ENCODE measurements at places on chromosomes 13 and 19.

DNA sequence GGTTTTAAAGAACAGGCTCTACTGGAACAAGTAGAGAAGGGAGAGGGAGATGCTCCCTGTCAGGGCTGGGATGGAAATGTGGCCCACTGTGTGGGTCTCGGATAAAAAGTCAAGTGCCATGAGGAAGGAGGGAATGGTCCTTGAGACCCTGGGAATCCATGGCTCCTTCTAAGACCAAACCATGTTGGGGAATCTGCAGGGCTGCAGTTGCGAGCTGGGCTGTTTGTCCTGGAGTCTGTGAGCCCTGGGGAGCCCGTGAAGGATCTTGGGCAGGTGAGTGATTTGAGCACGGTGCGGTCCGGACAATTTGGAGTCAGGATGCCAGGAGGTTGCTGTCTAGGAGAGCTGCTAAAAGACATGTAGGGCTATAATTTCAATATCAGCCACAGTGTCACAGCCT, 359.4 kb downstream of the FGF9 start:
- DNase-seq, result no peak

- DNase-seq, result no peak
Observed at GRCh38 chr19:17338433-17339078, 1.2 kb downstream of the GTPBP3 start.

GRCh38 chr19:15556634-15557181, 48.4 kb downstream of the CYP4F22 start:
- no peak for DNase-seq

GRCh38 chr13:27857282-27857681, 62.5 kb upstream of the PDX1 start:
- DNase-seq, result no peak

GRCh38 chr19:13149628-13150186, 468 bp downstream of the STX10 start:
- DNase-seq, result peak; percentile 42

- peak; percentile 39 for DNase-seq
Observed at GRCh38 chr13:64553411-64554129, 2676.6 kb downstream of the PCDH9 start.

DNA sequence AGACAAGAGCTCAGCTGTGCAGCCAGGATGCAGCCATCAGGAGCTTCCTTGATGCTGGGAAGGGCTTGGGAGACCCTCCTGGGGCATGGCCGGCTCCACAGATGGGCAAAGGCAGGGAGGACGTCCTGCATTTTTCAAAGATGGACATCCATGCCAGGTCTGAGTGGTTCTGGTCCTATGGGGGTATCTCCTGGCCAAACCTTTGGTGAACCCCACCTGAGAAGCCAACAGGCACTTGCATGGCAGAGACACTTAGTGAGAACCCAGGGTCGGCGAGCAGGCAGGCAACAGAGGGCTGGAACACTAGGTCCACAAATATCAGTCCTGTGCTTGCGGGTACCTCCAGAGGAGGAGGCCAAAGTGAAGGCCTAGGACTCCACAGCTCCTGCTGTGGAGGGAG, 70.0 kb downstream of the KCTD15 start:
- no peak for DNase-seq

DNA sequence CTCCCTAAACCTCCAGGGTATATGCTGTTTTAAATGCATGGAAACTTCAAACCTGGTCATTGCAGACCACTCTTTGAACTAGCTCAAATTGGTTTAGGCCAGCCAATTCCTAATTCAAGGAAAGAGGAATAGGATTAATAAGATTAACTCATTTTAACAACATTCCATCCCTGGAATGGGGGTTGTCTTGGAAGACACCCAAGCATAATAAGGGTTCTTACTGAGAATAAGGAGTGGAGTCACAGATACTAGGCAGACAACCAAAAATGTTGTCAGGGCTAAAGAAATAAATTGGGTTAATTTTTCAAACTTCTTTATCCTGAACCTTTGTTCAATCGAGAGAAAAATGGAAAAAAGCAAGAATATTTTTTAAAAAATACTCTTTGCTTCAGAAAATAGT, 186.2 kb downstream of the PCDH9 start:
- DNase-seq, result no peak

DNA sequence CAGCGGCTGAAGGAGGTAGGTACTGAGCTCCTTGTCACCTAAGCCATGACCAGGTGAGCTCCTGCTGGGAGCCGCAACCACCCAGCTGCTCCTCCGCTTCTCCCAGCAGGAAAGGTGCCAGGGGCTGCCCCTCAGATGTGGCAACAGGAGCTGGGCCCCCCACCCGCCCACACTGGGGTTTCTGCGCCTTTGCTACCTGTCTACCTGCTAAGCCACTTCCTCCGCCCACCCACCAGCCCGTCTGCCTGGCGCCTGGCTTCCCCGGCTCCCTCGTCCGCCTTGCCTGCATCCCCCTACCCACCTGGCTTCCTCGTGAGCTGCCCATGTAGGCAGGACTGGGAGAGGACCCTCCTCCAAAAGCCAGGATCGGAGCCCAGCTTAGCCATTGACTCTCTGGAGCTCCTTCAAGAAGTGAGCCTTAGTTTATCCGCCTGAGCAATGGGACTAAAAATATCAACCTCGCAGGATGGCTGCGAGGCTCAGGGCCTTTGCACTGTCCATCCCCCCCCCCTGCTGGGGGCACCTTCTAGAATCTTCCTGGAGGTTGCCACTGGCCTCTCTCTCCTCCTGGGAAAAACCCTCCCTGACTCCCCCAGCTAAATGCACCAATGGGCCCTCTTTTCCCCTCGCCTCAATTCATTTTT, 55.8 kb upstream of the KLF2 start:
- no peak for DNase-seq

DNA sequence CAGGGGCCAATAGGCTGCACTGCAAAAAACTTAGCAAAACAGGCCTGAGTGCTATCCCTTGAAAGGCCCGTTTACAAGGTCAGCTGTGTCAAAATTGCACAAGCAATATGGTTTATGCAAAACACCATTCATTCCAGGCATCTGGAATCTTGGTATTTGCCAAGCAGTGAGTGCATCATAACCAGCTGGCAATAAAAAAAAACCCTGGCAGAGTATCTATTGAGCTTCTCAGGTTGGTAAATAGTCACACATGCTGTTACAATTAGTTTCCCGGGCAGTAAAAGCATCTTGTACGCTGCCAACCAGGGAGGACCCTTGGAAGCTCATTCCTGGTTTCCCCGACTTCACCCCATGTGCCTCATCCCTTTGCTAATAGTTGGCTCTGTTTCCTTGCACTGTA, 21.3 kb downstream of the ZNF77 start:
- DNase-seq, result no peak

GRCh38 chr13:38255600-38255999, 94.1 kb upstream of the UFM1 start:
- DNase-seq, result no peak

DNA sequence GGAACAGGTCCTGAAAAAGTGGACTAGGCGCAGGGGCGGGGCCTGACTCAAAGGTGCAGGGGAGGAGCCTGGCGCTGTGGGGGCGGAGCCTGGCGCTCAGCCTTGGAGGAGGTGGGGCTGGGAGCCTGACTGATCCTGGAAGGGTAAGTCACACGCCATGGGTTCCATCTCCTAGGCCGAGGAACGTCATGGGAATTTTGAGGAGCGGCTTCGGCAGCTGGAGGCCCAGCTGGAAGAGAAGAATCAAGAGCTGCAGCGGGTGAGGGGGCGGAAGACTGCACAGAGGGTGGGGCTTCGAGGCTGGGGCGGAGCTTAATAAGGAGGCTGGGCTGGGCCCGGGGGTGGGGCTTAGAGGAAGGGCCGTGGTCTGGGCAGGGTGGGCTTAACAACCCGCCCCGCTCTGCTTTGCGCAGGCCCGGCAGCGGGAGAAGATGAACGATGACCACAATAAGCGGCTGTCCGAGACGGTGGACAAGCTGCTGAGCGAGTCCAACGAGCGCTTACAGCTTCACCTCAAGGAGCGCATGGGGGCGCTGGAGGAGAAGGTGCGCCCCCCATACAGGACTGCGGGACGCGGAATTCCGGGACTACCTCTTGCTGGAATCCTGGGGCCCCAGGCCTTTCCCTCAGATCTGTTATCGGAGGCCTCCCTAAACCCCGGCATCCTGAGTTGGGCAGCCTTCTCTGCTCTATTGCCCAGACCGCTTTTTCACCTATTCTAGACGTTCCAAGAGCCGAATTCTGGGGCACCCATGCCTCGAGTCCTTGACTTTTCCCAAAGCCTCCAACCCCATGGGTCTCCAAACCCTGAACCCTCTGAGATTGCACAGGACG, 14.5 kb downstream of the PPFIA3 start:
- DNase-seq, result peak; percentile 26

DNA sequence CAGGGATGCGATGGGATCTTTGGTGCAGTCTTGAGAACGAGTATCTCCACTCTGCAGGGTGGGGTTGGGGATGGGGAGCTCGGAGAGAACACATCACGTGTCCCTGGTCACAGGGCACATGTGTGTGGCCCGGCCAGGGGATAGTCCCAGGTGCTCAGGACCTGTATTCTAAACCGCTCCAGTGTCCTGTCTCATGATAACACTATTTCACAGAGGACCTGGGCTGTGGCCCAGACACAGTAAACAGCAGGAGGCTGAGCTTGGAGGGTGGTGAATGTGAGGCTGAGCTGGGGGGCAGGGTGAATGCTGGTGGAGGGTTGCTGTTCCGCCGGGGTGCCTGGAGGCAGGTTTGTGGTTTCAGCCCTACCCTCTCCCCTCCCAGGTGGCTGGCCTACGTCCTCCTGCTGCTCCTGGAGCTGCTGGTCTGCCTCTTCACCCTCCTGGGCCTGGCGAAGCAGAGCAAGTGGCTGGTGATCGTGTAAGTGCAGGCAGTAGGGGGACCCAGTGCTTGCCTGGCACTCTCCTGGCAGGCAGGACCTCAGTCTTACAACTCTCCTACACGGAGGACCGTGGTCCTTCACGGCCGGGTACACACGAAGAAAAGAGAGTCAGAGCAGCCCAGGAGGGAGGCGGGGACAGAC, 11.1 kb downstream of the TTYH1 start:
- DNase-seq, result no peak

DNA sequence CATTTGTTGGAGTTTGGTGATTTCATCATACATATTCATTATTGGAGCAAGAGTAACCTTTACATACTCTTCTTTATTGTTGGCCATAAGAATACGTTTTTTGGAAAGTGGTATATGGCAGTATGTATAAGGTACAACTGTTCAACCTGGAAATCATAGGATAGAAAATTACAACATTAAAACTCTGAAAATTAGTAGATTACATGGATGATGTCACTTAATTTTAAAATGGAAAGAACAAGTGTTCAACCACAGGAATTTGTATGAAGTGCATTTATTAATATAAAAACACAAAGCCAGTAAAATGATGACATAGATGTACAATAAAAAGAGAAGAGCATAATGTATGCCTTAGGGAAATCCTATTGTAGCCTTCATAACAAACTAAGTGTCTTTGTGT, 7.3 kb upstream of the ZNF155 start:
- no peak for DNase-seq

DNA sequence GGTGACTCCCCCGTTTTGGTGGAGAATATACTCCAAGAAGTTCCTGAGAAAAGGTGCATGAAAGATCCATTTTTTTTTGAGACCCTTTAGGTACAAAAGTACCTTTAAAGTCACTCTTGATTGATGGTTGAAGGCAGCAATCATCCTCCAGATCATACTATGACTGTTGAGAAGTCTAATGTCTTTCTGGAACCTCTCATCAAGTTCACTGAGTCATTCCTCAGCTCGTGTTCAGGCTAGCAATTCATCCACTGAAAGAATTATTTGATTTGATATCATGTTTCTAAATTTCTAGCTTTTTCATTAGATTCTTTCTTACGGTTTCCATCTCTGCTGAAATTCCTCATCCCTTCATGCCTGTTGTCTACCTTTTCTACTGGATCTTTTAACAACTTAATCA, 65.1 kb upstream of the GJB6 start:
- DNase-seq, result no peak

GRCh38 chr13:55577082-55577846, 1563.5 kb upstream of the PRR20A start:
- no peak for DNase-seq

DNA sequence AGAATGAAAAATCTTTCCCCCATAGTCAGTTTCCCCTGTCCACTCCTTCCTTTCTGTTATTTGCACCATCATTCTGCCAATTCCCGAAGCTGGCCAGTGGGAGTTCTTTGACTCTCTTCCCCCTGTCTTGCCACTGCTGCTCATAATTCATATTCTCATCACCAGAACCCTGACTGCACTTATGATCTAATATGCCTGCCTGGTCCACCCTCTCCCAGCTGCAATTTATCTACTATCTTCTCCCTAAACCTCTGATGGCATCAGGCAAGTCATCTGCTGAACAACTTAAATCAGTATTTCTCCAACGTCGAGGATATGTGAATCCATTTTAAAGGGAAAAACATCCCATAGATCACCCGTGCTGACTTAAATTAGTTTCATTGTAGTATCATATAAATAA, 458.0 kb upstream of the GPC6 start:
- no peak for DNase-seq

DNA sequence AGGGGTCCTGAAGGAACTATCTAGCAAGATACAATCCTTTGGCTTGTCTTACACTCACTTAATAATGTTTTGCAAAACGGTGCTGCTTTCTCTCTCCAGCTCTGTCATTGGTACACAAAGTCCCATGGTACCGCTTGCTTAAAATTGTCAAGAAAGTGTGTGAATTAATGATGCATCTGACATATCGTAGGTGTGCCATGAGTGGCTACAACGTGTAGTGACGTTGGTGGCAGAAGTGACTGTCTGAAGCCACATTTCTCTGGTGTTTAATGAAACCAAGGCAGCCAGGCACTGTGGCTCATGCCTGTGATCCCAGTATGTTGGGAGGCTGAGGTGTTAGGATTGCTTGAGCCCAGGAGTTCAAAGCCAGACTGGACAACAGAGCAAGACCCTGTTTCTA, 2.6 kb downstream of the HSH2D start:
- DNase-seq, result no peak

GRCh38 chr19:2034729-2035589, 16.1 kb downstream of the MKNK2 start:
- peak; percentile 67 for DNase-seq

- DNase-seq, result no peak
Observed at GRCh38 chr19:8635422-8635821, 5.0 kb downstream of the NFILZ start.

DNA sequence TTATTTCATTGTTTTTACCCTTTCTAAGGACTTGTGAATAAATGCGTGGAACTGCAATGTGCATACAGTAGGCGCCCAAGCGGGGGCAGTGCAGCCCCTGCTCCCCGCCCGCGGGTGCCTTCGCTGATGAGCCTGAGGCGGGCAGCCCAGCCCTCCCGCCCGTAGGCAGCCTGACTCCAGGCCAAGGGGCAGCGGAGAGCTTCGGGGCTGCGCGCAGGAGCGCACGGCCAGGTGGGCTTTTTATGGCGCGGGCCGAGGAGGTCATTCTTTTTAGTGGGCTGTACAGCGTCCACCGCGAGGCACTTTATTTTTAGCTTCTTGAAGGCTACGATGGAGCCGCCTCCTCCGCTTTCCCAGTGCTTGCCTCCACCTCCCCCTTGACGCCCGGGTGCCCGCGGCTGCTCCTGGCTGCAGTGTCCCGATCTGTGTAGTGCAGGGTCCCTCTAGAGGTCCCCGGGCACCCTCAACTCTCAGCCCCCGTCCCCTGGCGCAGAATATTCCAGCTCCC, 60.5 kb downstream of the CCNE1 start:
- peak; percentile 16 for DNase-seq

- DNase-seq, result peak; percentile 86
Observed at GRCh38 chr13:100542826-100543156, 45.8 kb downstream of the GGACT start.

GRCh38 chr13:42258747-42259146, 13.2 kb upstream of the AKAP11 start:
- DNase-seq, result no peak

GRCh38 chr13:94860981-94861407, 148.6 kb upstream of the SOX21 start:
- DNase-seq, result peak; percentile 4

All from inflammatory macrophage (primary cell).